ENCODE measurements at places on chromosomes 2 and 18.

DNA sequence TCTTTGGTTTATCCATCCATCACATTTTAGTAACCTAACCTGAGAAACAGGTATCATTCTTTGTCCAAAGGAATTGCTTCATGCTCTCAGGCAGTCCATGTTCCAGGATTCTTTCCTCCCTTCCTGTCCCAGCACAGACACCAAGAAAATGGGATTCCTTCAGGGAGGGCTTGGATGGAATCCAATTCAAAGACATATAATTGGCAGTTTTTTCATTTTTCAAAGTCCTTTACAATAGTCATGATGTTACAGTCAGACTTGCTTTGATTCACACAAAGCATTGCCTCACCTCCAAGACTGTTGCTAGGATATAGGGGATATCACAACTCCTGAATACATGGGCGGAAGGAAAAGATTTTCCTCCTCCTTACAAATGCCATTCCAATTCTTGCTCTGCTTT is 241.4 kb upstream of the ACVR2A start:
- no peak for DNase-seq

GRCh38 chr2:100988630-100989417 is 13.3 kb upstream of the RPL31 start:
- no peak for DNase-seq

- no peak for DNase-seq
These were observed 348.2 kb upstream of the VRK2 start for GRCh38 chr2:57698392-57698791.

DNA sequence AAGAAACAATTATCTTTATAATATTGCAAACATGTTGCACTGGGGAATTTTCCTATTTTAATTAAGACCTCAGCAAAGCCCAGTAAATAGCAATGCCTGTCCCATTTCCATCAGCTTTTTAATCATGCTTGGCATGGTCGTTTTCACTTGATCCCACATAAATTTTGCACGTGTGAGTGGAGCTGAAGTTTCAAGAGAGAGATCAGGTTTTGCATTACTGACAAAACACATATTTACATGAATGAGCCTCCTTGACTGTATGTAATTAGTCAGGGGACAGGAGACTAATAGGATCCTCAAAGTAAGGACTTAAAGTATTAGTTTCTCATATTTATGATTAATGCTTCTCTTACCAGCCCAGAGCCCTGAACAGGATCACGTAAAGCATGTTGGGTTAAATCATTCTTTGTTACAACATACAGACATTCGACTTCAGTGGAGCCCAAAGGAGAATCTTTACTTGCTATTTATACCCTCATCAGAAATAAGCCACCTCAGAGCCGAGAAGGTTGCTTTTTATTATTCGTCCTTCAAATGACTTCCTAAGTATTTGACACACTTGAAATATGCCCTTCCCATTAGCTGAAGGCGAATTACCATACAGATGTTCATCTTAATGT is 711.3 kb downstream of the GALR1 start:
- no peak for DNase-seq

DNA sequence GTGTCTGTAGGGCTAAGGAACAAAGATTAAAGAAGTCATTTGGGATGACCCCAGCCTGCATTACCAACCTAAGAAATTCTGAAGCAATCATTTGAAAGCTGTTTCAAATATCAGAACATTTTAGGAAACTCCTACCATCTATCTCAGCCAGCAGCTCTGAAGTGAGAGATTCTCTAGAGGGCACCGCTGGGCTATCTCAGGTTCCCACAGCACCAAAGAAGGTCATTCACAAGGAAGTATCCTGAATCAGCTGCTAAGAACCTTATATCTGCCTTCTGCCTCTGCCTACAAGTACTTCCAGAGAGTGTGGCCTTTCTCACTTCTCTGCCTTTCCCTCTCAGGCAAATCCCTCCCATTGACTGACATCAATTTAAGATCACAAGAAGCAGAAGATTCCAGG is 13.4 kb upstream of the EVA1A start:
- DNase-seq, result no peak

GRCh38 chr2:185978634-185979407 is 240.2 kb downstream of the FSIP2 start:
- DNase-seq, result no peak

- DNase-seq, result no peak
These were observed 5.5 kb downstream of the NHEJ1 start for GRCh38 chr2:219155054-219155644.

DNA sequence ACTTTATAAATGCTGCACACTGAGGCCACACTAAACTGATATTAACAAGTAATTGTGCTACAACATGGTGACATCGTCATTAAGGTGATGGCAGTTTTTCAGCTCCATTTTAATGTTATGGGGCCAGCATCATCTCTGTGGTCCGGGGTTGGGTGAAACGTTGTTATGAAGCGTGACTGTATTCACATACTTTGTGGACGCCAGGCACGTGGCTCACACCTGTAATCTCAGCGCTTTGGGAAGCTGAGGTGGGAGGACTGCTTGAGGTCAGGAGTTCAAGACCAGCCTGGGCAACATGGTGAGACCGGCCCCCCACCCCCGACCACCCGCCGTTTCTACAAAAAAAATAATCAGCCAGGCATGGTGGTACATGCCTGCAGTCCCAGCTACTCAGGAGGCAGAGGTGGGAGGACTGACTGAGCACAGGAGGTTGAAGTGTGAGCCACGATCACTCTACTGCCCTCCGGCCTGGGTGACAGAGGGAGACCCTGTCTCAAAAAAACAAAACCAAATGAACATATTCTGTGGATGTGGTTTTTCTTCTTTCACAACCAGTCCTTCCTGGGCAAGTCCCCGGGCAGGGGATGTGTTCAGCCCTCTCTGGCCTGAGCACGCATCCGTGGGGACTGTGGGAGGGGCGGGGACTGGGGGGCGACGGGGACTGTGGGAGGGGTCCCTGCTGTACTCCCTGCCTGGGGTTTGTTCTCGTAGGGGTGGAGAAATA is 12.9 kb upstream of the GAL3ST2 start:
- DNase-seq, result no peak

DNA sequence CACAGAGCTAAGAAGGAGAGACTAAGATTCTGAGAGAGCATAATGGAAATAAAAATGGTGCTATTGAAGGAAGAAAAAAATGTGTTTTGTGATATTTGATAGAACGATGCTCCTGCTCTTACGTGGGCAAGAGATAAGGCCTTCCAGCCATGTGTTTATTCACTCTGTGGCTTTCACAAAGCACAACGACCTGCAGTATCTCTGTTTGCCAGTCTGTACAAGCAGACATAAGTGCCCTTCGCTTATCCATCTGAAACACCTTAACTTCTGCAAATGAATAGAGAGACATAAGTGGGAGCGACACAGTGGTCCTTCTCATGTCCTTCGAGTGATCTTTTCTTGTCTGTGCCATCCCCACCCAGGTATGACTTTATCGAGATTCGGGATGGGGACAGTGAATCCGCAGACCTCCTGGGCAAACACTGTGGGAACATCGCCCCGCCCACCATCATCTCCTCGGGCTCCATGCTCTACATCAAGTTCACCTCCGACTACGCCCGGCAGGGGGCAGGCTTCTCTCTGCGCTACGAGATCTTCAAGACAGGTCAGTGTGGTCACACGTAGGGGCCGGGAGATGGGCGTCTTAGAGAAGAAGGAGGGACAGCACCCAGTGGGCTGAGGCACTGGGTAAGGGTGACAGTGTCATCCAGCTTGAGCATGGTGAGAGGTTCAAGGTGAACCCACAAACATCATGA is 33.7 kb downstream of the NRP2 start:
- DNase-seq, result no peak

DNA sequence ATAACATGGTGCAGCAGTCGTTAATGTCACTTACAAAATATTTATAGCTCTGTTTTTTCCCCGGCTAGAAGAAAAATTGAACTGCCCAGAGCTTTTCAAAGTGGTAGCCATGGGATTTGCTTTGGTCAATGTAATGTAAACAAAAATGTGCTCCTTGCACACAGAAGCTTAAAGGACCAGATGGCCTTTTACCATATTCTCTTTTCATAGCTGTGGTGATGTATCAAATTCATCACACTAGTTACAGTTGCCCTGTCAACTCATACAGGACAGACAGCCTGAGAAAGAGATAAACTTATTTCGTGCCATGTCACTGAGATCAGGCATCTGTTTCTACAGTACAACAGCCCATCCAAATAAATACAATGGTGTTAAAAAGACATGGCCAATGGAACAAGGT is 368.1 kb upstream of the CDH19 start:
- no peak for DNase-seq

DNA sequence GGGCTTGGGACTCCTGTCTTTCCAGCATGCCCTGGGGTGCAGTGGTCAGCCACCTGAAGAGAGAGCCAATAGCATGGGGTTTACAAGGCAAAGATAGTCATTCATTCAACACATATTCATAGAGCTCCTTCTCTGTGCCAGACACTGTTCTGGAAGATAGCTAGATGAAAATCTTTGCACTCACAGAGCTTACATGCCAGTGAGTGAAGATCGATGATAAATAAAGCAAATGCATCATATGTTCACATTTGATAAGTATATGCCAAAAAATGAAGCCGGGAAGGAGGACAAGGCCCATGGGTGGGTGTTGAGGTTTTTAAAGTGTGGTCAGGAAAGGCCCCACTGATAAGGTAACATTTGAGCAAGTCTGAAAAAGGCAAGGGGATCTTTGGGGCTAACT is 130.8 kb upstream of the CDCA7 start:
- DNase-seq, result no peak

GRCh38 chr2:33426666-33427231 is 49.7 kb upstream of the RASGRP3 start:
- no peak for DNase-seq

DNA sequence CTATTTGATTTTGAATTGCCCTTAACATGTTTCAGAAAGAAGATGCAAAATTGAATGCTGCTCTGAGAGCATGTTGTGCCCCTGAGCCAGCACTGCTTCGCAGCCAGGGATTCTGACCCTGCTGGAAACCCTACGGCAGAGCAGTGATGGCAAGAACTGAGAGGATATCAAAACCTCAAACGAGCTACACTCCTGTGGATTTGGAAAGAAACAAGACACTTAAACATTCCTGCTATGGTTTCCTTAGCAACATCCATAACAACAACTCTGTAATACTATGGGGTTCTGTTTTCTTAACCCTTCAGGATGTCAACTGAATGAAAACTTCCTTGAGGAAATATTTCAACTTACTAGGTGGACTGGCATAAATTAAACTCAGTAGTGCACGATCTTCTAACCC is 649.1 kb downstream of the NYAP2 start:
- no peak for DNase-seq

DNA sequence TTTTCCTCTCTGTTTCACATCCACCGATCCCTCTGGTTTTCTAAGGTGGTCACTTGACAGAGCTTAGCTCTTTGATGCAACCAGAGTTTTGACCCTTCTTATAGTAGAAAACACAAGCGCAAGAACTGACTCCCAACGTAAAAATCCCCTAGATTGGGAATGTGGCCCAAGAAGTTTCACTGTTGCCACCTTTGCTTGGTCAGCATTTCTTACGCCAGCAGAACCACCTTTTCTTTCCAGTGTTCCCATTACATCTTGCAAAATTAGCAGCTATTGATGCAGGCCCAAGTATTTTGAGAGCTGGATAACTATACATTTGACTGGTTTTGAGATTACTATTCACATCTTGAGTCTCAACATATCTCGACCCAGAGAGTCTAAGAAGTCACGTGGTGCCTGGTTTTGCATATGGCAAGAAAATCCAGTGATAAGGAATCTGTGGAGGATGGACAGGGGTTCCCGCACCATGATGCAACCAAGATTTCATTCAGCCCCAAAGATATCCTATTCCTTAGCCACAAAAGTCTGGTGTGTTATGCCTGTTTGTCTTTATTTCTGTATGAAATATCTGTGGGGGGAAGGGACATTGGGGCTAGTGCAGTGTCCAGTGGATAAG is 37.9 kb downstream of the FBLN7 start:
- no peak for DNase-seq

DNA sequence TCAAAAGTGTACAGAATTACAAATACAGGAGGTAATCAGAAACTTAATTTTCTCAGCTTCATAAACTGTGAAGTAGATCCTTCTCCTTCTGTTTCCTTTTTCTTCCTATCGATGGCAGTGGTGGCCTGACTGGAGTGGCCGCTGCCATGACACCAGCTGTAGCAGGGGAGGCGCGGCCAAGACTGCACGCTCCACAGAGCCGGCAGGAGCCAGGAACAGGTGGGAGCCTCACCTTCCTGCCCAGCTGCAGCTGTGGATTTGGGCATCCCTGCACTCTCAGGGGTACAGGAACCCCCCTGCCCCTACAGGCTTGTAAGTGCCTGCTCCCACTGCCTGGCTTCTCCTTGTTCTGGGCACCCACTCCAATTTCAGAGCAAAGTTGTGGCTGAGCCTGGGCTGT is 76.1 kb downstream of the EPB41L3 start:
- no peak for DNase-seq

GRCh38 chr2:95063086-95063958 is 37.8 kb downstream of the MAL start:
- DNase-seq, result no peak

GRCh38 chr2:210611466-210611865 is 55.1 kb downstream of the CPS1 start:
- DNase-seq, result no peak

GRCh38 chr2:241809383-241810306 is 652 bp downstream of the NEU4 start:
- no peak for DNase-seq

DNA sequence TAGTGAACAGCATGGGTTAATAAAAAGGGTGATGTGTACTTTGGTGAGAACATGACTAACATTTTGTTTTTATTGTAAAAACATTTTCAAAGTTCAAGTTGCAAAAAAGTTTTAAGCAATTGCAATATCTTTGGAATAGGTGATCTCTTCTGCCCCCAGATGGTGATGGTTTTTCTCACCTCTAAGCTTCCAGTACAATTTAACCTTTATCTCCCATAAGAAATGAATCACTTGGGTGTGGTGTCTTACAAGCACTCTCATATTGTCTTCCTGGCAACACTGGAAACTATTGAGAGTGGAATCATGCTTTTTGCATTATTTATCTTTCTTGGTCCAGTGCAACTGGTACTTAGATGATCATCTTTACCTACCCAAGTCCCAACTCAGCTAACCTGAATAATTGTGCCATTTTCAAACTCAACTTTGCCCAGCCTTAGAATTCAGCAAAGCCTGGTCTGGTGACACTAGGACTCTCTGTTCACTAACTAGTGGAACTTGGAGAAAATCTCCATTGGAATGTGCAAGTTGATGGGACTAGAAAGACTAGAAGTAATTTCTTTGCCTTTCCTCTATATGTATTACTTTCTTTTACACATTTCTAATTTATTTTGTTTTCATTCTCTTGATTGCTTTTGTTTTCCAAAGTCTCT is 964.7 kb upstream of the ZEB2 start:
- DNase-seq, result no peak

GRCh38 chr2:219777388-219777787 is 150.0 kb downstream of the SLC4A3 start:
- no peak for DNase-seq

DNA sequence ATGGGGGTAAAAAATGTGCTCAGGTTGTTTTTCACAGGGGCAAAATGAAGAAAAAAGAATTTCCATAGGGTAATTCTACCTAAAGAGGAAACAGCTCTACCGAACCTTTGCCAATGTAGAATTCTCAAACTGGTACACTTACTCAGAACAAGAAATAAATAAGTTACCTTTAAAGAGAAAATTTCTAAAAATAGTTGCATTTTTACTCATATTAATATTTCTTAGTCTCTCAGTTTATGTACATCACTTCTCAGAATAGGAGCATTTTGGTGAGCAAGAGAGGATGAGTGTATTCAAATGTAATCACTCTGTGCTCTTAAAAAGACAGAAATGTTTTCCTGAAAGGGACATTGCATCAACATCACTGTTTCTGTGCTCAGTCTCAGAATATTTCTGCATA is 574.7 kb upstream of the SLC8A1 start:
- no peak for DNase-seq
